ENCODE measurements at places on chromosomes 1 and 21.

GRCh38 chr1:40315795-40316594 is 1.1 kb downstream of the COL9A2 start:
- no peak for DNase-seq

DNA sequence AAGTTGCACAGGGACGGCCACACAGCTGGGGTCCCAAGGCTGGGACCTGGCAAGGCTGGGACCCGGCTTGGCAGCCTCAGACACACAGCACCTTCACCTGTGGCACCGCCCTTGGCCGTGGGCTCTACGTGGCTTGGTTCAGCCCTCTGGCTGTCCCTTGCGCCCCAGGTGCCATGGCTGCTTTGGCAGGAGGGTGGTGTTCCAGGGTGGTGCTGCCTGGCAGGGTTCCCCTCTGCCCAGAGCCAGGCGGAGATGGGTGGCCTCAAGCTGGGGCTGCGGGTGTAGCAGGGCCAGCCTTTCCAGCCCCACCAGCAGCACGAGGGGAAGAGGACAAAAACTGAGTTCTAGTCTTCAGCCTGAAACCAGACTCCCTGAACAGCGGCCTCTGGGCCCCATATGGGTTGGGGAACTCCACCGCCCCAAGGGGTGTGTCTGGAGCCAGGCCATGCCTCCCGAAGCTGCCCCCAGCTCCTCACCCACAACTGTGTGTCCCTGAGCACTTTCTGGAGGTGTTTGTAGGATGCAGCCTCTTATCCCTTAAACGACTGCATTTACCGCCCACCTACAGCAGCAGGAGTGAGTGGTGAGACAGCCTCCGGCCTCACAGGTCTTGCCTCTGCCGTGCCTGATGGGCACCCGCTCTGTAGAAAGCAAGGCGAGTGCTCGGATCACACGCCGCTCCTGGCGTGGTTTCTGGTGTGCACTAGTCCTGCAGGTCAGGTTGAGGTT is 92.3 kb downstream of the PDE9A start:
- no peak for DNase-seq

GRCh38 chr1:199593475-199593874 is 434.0 kb upstream of the NR5A2 start:
- DNase-seq = no peak

DNA sequence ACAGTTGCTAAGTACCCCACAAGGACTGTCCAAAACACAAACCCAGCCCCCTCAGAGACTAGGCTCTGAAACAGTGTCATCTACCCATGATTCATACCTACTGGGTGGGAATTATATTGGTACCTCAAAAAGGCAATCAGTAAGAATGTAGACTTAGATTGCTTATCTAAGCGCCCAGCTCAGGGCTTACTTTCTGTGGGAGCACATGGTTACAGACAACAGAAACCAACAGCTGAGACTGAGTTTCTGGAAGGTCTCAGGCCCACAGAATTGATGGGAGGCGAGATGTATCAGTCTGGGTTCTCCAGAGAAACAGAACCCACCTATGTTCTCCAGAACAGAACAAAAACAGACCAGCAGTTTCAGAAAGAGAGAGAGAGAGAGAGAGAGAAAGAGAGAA is 147.3 kb upstream of the KAZN start:
- no peak for DNase-seq

GRCh38 chr1:221174330-221174993 is 295.2 kb downstream of the HLX start:
- DNase-seq = no peak

DNA sequence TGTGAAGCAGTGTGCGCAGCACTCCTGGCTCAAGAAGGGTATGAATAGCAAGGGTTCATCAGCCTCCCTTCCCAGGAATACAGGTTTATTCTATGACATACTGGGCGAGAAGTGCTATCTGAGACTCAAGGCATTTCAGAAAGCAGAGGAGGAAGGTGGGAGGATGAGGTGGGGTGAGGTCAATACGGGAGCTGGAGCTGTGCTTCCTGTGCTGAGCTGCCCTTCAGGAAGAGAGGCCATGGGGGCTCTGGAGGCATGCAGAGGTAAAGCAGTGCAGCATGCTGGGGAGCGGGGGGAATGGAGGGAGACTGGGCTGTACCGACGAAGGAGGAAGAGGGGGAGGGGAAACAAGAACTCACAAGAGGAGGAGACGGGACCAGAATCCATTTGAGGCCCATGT is 717.6 kb downstream of the PTPRU start:
- no peak for DNase-seq

GRCh38 chr1:225780630-225781029 is 3.0 kb downstream of the SRP9 start:
- DNase-seq = no peak

- DNase-seq = no peak
Measured at GRCh38 chr1:12654657-12655056, 10.8 kb downstream of the AADACL4 start.

GRCh38 chr1:47745715-47746609 is 251.2 kb downstream of the TRABD2B start:
- DNase-seq = no peak

GRCh38 chr1:197036861-197037260 is 30.2 kb downstream of the F13B start:
- no peak for DNase-seq

- DNase-seq = no peak
Measured at GRCh38 chr1:88509379-88509778, 174.7 kb upstream of the PKN2 start.

DNA sequence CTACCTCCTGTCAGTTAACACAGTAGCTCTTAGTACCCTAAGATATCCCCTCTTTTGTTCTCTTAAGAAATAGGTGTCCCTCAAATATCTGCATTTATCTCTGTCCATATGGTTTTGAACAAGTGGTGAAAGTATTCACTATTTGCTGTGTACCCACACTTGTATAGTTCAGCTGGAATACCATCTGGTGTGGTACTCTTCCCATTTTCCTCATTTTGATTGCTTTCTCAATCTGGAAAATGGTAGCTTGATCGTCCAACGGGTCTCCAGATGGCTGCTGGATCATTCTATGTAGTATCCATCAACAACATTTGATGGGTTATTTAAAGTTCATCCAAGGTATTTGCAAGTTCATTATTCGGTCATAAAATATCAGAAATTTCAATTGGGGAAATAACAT is 100.3 kb upstream of the DPYD start:
- DNase-seq = no peak

- DNase-seq = no peak
Measured at GRCh38 chr1:212595787-212596714, 12.5 kb upstream of the ATF3 start.

DNA sequence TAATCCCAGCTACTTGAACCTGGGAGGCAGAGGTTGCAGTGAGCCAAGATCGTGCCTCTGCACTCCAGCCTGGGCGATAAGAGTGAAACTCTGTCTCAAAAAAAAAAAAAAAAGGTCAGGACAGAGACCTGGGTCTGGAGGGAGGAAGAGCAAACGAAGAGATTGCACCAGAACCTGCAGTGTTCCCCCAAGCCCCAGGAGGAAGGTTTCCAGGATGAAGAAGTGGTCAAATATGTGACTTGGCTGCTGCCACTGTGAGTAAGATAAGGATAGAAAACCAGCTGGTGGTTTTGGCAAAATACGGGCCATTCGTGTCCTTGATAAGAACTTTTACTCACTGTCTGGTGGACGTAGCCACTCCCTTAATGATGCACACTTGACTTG is 42.2 kb downstream of the CLDN14 start:
- DNase-seq = no peak

DNA sequence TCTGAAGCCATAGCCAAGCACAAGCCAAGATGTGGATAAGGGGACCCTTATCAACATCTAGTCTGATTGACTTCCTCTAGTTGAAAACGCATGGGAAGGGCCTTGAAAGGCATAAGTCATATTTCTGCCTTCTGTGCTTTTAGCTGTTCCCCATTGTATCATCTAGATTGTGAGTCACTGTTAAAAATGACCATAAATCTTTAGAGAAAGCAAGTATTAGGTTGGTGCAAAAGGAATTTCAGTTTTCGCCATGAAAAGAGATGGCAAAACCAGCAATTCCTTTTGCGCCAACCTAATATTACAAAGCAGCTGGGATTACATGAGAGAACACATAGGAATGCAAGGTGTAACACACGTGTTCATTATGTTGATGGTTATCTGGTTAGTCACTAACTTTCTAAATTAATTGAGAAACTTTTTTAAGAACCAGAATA is 63.6 kb downstream of the CLIC6 start:
- no peak for DNase-seq

DNA sequence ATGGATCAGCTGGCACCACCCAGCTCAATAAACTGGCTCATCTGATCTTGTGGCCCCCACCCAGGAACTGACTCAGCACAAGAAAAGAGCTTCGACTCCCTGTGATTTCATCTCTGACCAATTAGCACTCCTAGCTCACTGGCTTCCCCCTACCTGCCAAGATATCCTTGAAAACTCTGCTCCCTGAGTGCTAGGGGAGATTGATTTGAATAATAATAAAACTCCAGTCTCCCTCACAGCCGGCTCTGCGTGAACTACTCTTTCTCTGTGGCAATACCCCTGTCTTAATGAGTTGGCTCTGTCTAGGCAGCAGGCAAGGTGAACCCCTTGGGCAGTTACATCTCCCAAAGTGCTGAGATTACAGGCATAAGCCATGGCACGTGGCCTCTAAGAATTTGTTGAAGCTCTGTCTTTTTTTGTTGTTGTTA is 11.8 kb upstream of the RHBDL2 start:
- DNase-seq = no peak

DNA sequence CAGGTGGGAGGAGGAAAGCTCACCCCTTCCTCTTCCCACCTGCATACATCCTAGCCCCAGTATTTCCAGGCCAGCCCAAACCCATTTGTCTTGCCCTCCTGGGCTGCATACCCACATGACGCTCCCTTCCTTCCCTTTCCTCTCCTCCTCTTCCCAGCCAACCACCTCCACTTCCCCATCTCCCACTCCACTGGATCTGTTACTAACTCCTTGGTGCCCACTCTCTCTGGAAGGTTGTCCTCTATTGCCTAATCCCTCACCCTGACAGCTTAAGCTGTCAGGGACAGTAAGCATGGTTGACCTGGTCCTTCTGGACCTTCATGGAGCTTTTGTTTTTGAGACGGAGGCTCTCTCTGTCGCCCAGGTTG is 23.0 kb upstream of the SYNC start:
- DNase-seq = no peak

- DNase-seq = no peak
Measured at GRCh38 chr1:6519491-6519934, 28.0 kb upstream of the PLEKHG5 start.

- DNase-seq = no peak
Measured at GRCh38 chr1:156623946-156624813, 5.0 kb downstream of the HAPLN2 start.
